Adrenal gland (tissue), 19 donors: ENCODE measurements at places on chromosomes 1 and 21.

- peak; percentile 37 for DNase-seq
These were observed 101.4 kb upstream of the VAMP3 start for GRCh38 chr1:7669559-7670311.

DNA sequence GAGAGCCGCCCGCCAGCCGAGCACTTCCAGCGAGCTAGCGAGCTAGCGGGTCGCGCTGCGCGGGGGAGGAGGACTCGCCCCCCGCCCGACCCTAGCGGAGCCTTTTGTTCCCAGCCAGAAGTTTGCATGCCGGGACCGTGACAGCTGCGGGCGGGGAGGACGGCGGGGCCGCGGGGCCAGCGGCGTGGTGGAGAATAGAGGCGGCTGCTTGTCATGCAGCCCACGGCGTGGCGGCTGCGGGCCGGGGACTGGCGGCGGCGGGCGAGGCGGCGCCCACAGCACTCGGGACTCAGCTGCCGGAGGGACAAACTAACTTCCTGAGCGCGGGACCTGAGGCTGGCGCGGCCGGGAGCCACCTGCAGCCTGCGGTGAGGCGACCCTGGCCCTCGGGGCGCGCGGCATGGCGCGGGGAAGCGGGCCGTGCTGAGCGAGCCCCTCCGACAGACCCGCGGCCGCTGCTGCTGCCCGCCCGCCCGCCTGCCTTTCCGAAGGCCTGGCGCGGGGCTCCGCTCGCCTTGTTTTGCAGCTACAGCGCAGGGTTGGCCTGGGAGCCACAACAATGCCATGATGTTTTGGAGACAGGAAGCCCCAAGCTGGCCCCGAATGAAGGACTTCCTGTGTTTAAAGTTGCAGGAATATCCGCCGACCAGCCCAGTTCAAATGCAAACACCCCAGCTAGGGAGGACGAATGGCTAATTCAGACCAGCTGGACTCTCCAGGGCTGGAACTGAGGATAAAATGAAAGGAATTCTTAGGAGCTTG lies 82.2 kb upstream of the BMP8A start:
- peak; percentile 57 for DNase-seq

- DNase-seq = no peak
These were observed 72.9 kb downstream of the SIK1 start for GRCh38 chr21:43354026-43354420.

GRCh38 chr1:6071219-6071618 lies 25.5 kb downstream of the KCNAB2 start:
- DNase-seq = no peak

DNA sequence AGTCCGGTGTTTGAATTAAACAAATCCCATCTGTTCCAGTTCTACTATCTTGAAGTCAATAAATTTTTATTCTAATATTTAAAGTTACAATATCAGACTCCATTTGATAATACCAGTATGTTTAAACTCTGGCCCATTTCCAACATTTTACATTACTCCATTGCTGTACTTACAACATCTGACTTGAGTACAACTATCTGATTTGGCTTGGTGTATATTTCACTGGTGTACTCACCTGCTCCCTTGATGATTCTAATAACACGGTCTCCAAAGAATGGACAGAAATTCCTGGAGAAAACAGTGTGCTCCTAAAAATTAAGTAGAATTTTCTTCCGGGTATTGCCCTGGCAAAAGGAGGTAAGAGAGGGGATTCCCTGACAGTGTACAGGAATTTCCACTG lies 680.5 kb upstream of the ADAMTS5 start:
- no peak for DNase-seq

- no peak for DNase-seq
These were observed 58.0 kb downstream of the STUM start for GRCh38 chr1:226606311-226607267.

DNA sequence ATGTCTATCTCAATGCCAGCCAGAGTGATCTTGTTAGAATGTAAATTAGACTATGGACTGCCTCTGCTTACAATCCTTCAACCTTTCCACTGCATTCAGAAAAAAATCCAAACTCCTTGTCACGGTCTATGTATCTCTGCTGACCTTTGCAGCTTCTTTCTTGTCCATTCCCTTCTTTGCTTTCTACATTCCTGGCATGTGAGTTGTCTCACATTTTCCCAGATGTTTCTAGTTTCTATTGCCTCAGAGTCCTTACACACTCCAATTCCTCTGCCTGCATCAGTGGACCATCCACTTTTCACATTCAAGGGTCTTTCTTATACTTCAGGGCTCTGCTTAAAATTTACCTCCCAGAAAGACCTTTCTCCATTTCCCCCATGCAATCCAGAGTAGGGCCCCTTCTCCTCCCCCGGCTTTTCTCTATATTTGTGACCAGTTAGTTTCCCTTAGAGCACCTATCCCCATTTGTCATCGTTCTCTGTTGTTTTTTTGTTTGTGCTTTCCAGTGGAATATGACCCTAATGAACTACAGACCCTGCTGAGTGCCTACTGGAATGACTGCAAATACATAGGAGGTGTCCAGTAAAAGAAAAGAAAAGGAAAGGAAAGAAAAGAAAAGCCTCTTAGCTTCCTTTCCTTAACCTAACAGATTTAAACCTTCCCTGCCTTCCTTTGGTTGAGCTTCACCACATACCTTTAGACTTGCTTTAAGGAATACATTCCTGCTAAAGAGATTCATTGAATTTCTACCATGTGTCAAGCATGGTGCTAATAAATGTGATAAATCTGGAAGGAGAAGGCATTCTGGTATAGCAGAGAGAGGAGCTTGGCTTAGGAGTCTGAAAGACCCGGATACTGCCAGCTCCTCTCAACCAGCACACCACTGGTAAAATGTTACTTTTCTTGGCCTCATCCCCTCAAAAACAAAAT lies 102.0 kb downstream of the DIRAS3 start:
- DNase-seq = no peak

DNA sequence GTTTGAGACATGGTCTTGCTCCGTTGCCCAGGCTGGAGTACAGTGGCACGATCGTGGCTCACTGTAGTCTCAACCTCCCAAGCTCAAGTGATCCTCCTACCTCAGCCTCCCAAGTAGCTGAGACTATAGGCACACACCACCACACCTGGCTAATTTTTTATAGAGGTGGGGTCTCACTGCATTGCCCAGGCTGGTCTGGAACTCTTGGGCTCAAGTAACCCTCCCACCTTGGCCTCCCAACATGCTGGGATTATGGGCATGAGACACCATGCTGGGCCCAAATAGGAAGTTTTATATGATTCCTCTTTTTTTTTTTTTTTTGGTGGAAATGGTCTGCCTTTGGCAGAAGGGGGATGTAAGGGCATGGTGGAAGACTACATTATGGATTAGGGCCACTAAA lies 6.1 kb upstream of the FNDC7 start:
- DNase-seq = no peak

DNA sequence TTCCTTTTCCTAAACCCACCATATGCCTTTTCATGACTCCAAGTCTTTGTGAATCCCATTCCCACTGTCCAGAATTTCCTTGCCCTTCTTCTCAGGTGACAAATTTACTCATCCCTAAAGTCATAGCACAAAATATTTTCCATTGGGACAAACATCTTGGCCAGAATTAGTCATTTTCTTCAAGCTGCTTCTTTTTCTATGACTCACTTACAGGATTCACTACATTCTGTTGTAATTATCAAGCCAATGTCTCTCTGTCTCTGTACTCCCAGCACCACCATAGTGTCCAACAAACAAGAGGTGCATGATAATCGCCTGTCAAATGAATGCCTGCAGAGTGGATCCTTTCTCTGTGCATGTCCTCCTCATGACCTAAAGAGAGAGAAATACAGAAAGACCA lies 37.8 kb downstream of the SGIP1 start:
- no peak for DNase-seq

- DNase-seq = no peak
These were observed 542.5 kb upstream of the PKN2 start for GRCh38 chr1:88141499-88142074.
